Aorta (tissue), 5 donors: ENCODE measurements at places on chromosomes 2 and 18.

GRCh38 chr2:67840460-67841068 is 222.2 kb downstream of the C1D start:
- peaks cover 1% of the 10 kb centered on the region for H3K4me1 ChIP-seq
- DNase-seq: peak; percentile 71
- no peaks in the 10 kb centered on the region for H3K36me3 ChIP-seq
- no peak overlapping the region for H3K4me3 ChIP-seq
- no peak overlapping the region for H3K27ac ChIP-seq

DNA sequence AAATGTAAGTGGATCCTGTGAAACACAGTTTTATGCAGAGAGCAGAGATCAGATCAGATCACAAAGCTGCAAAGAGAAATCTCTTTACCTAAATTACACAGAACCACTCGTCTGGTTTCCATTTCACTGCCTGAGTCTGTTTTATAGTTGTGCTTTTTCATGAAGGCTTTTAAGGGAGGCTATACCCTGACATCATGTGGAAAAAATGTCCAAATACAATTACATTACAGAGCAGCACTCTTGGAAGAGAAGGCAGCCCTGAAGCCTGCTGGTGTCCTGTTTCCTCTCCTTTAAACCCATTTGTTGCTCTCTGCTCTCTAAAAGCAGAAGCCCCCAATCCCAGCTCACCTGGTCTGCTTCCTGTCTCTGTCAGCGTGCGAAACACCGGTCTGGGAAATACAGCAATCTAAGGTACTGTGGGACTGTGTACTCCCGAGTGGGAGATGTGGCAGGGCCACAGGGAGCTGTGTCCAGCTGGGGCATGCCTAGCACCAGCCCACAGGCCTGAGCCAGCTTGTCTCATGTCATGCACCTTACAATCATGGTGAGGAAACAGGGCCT is 24.8 kb upstream of the ZFP36L2 start:
- H3K27me3 ChIP-seq: no peaks in the 10 kb centered on the region
- H3K27ac ChIP-seq: peak overlapping the region; percentile 94
- H3K4me3 ChIP-seq: no peak overlapping the region

GRCh38 chr18:31393286-31393685 is 16.7 kb downstream of the DSG4 start:
- H3K4me1 ChIP-seq: no peaks in the 10 kb centered on the region
- no peak overlapping the region for H3K27ac ChIP-seq
- no peaks in the 10 kb centered on the region for H3K36me3 ChIP-seq
- no peak for DNase-seq
- no peak overlapping the region for H3K4me3 ChIP-seq

DNA sequence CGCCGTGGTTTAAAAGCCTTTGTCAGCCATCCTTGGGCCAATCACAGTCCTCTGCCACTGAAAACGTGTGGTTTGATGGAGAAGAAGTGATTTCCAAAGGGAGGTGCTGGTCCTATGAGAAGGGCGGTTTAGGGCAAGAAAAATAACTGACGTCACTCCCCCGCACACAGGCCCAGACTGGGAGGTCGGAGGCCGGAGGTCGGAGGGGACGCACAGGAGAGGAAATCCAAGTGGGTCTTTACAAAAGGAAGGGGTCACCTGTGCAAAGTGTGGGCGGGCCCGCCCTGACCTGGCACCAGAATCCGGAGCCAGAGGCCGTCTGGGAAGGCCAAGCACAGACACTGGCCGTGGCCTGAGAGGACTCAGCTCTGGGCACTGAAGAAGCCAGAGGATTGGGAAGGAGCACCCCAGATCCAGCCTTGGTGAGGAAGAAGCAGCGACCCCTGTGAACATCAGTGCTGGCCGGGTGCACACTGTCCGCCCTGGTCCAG is 18.0 kb upstream of the KCNG2 start:
- no peaks in the 10 kb centered on the region for H3K4me1 ChIP-seq
- peak; percentile 54 for DNase-seq
- H3K27ac ChIP-seq: no peak overlapping the region
- H3K27me3 ChIP-seq: no peaks in the 10 kb centered on the region

GRCh38 chr2:208595386-208596275 is 189.0 kb downstream of the PTH2R start:
- H3K4me3 ChIP-seq: no peak overlapping the region
- no peaks in the 10 kb centered on the region for H3K4me1 ChIP-seq
- no peaks in the 10 kb centered on the region for H3K36me3 ChIP-seq
- no peak for DNase-seq

- no peaks in the 10 kb centered on the region for H3K36me3 ChIP-seq
- no peaks in the 10 kb centered on the region for H3K4me1 ChIP-seq
- peak; percentile 62 for DNase-seq
- peak overlapping the region; percentile 80 for H3K4me3 ChIP-seq
Observed at GRCh38 chr2:230713331-230714135, 891 bp downstream of the CAB39 start.

- H3K27me3 ChIP-seq: no peaks in the 10 kb centered on the region
- DNase-seq: no peak
- no peak overlapping the region for H3K27ac ChIP-seq
- H3K36me3 ChIP-seq: no peaks in the 10 kb centered on the region
- H3K4me1 ChIP-seq: no peaks in the 10 kb centered on the region
Observed at GRCh38 chr2:423479-423878, 135.6 kb upstream of the ALKAL2 start.

- no peak overlapping the region for H3K4me3 ChIP-seq
- no peak overlapping the region for H3K27ac ChIP-seq
- no peaks in the 10 kb centered on the region for H3K4me1 ChIP-seq
- H3K27me3 ChIP-seq: no peaks in the 10 kb centered on the region
- no peak for DNase-seq
Observed at GRCh38 chr18:22684268-22684667, 248.9 kb upstream of the RBBP8 start.
